ENCODE measurements at places on chromosomes 6 and 20. TPM values are rescaled to one million over a fixed set of nuclear protein-coding genes. Genes with fewer than 3 reads are reported as not detected.

Gene ZC2HC1B
- total RNA-seq: not detected

Gene UNC93A
- total RNA-seq: not detected

Gene SIRPB1
- total RNA-seq: 15.6 TPM

Gene B3GAT2
- total RNA-seq: not detected

Gene FNDC11
- 1.8 TPM for total RNA-seq

Gene ATP5F1E
- 138 TPM for total RNA-seq
